ENCODE measurements at places on chromosomes 13 and 19. TPM values are rescaled to one million over a fixed set of nuclear protein-coding genes. Genes with fewer than 3 reads are reported as not detected.
A peak's percentile ranks its signal among the peaks of the same experiment; 100 is the strongest.

OR7D2 gene
- 0.17 TPM for total RNA-seq

GRCh38 chr19:35845215-35846037, 6.9 kb downstream of the NPHS1 start:
- peak; percentile 34 for ATAC-seq

GRCh38 chr13:76516013-76516412, 370.2 kb downstream of the KCTD12 start:
- ATAC-seq = no peak

GRCh38 chr13:105627270-105627669, 908.2 kb downstream of the EFNB2 start:
- ATAC-seq = no peak

DNA sequence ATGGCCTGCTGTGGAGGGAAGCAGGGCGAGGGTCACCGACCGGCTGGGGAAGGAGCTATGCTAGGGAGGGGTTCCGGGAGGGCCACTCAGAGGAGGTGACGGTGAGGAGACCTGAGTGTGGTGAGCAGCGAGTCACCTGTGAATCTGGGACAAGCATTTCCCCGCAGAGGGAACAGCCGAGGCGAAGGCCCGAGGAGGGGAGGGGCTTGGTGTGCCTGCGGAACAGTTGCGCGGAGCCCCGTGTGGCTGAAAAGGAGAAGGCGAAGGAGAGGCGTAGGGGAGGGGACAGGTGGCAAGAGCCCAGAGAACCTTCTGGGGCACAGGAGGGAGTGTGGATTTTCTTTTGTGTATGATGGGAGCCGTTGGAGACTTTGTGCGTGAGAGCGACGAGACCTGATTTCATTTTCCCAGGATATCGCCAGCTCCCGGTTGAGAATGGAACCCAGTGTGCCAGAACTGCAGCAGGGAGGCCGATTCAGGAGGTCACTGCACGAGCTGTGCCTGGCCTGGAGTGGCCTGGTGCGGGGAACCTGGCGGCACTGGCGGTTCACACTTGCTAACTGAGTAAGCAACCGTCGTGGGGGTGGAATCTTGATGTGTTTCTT, 117.7 kb upstream of the ZNF507 start:
- no peak for ATAC-seq

GRCh38 chr19:56383826-56384605, 9.3 kb downstream of the ZNF582 start:
- ATAC-seq = no peak

DNA sequence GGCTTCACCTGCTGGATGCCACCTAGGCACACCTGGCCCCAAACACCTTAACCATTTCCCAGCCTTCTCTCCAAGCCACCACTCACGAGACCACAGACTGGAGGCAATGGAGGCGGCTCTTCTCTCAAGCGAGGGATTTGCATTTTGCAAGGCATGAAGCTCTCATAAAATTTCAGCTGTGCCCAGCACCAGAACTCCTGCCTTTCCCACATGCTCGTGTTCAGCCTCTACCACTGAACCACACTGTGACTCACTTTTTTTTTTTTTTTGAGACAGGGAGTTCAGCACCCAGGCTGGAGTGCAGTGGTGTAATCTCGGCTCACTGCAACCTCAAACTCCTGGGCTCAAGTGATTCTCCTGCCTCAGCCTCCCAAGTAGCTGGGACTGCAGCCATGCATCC, 10.6 kb downstream of the NANOS3 start:
- no peak for ATAC-seq

DNA sequence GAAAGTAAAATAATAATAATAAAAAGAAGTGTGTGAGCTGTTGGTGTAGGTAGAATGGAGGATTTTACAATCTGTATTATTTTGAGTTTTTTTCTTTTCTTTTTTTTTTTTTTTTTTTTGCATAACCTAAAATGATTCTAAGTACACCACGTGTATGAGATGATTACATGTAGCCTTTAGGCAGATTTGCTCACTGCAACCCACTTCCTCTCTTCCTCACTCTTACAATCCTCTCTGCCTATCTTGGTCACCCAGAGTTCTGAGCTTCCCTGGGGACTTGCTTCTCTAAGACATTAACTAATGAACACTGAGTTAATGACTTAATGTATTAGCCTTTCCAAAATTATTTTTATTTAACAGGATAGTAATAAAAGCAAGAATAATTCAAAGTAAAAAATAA, 1169.6 kb downstream of the EFNB2 start:
- ATAC-seq = no peak

- no peak for ATAC-seq
Observed at GRCh38 chr19:51695088-51695487, 2.0 kb downstream of the SPACA6 start.

DNA sequence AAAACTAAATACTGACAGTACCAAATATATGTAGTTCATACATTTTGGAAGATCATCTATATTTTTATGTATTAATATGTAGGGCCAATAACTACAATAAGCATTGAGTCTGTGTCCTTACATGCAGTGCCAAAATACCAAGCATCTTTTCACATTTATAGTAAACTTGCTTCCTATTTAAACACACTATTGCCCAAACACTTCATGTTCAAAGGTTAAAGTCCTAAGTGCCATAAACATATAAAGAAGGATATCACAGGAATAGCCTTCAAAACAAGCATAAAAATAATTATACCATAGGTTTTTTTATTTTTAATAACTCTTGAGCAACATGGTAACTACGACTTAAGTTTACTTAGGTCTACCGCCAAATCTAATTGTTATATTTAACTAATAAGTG, 27.1 kb downstream of the EXOSC8 start:
- no peak for ATAC-seq

- peak; percentile 18 for ATAC-seq
Observed at GRCh38 chr13:40668335-40668734, 1.9 kb upstream of the FOXO1 start.

LRRC63 gene
- not detected for total RNA-seq

DNA sequence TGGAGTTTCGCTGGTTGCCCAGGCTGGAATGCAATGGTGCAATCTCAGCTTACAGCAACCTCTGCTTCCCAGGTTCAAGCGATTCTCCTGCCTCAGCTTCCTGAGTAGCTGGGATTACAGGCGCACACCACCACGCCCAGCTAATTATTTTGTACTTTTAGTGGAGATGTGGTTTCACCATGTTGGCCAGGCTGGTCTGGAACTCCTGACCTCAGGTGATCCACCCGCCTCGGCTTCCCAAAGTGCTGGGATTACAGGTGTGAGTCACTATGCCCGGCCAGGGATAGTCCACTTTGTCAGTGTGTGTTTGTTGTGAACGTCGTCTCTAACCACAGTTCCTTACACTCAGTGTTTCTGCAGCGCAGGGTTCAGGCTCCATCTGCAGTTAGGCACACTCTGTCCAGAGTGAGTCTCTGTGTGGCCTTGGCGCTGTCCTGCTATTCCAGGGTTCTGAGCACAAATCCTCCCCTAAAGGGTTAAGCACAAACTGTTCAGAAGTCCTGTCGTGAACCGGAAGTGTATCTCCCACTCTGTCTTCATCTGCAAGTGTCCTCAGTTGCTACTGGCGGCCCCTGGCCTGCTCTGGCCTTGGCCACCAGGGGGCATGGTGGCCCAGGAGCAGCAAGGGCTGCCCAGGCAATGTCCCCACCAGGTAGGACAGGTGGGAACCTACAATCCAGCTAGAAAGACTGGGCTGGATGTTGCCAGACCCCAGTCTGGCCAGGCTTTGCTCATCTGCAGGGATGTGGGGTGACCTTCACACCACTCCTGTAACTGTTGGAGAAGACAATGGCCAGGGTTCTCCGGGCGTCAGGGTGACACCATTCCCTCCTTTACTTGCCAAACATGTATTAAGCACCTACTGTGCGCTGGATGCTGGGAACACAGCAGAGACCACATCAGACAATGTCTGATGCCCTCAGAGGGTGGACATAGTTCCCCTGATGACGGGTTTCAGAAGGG, 38.8 kb upstream of the GATAD2A start:
- peak; percentile 81 for ATAC-seq

- ATAC-seq = no peak
Observed at GRCh38 chr13:31909864-31910551, 121.6 kb upstream of the FRY start.

RRAS gene
- 125 TPM for total RNA-seq

DNA sequence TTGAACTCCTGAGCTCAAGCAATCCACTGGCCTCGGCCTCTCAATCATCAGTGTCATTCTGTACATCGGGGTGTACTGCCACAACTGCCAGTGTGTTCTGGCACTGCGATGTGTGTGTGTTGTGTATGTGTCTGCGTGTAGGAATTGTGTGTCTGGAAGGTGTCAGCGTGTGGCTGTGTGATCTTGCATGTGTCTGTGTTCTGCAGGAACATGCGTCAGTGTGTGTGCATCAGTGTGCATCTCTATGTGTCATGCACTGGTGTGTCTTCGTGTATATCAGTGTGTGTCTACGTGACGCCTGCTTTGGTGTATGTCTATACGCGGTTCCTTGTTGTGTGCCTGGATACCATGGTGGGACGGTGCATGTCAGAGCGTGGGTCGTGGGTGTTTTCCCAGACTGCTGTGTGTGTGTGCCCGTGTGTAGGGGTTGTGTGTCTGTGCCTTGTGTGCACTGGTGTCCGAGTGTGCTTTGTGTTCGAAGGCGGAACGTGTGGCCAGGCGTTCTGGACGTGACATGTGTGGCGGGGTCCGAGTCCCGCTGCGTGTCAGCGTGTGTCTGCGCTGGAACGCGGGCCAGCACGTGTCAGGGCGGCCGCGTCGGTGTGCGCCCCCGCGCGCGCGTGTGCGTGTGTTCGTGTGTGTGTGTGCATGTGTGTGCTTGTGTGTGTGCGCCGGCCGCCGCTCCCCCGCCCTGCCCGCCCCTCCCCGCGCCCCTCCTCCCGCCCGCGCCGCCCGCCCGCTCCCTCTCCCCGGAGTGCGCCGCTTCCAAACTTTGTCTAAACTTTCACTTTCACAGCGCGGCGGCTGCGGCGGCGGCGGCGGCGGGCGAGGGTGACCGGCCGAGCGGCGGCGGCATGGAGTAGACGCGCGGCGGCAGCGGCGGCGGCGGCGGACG, at the start of gene NFIX:
Gene NFIX (plus strand): TSS at position 775 of the 895 bp plus-strand sequence. CDS start 363 bp downstream, outside the sequence.
- ATAC-seq = peak; percentile 69

GRCh38 chr13:33496336-33496735, 210.8 kb upstream of the STARD13 start:
- no peak for ATAC-seq

DNA sequence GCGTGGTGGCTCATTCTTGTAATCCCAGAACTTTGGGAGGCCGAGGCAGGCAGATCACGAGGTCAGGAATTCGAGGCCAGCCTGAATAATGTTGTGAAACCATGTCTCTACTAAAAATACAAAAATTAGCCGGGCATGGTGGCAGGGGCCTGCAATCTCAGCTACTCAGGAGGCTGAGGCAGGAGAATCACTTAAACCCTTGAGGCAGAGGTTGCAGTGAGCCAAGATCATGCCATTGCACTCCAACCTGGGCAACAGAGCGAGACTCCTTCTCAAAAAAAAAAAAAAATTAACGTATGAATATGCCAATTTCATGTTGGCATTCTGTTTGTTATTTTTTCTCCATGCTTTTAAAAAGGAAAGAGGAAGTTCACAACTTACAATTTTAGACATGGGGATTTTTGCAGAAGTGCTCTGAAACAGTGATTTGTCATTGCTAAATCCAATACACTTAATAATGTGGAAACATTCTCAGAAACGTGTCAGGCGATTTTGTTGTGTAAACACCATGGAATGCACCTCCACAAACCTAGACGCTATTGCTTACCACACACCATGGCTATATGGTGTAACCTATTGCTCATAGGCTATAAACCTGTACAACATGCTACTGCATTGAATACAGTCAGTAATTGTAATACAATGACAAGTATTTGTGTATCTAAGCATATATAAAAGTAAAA, 115.9 kb upstream of the PCDH20 start:
- no peak for ATAC-seq

- peak; percentile 80 for ATAC-seq
Observed at GRCh38 chr13:113448885-113449692, 4.2 kb downstream of the ADPRHL1 start.

GRCh38 chr13:21675095-21675991, 4.5 kb downstream of the FGF9 start:
- no peak for ATAC-seq

DNA sequence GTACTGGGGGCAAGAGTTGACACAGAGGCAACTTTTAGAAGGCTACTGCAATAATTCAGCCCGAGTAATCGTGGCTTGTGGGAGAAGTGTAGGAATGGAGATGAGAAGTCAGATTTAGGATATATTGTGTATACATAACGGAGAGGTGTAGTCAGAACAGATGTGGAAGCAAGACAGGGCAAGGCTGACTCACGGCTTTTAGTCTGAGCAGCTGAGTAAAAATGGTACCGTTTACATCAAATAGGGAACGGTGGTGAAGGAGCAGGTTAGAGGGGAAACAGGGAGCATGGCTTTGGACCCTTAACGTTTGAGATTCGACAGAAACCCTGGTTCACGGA, 796 bp upstream of the LSM14A start:
- no peak for ATAC-seq

DNA sequence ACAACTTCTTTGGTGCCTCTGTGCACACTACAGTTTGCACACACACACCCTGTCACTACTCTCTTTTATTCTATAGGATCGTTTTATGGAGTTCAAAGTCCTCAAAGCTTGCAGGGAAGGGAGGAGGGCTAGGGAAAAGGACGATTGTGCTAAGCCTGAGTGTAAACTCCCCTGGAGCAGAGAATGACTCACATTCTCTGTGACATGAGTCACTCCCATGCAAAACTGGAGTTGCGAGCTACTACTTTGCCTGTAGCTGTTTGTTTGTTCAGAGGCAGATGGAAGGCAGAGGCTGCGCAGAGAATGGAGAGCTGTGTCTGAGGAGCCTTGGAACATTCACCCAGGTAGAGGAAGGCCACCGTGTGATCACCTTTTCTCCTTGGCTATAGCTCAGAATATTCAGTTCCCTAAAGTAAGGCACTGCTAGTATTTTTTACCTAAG, 80.5 kb upstream of the MBNL2 start:
- peak; percentile 89 for ATAC-seq

GRCh38 chr13:74569251-74569650, 435.0 kb upstream of the KLF12 start:
- no peak for ATAC-seq

GRCh38 chr13:33235564-33235963, 50.0 kb downstream of the STARD13 start:
- ATAC-seq = no peak

GRCh38 chr13:21458451-21458812, 671 bp downstream of the ZDHHC20 start:
- ATAC-seq = no peak

TPTE2 gene
- total RNA-seq = not detected

DNA sequence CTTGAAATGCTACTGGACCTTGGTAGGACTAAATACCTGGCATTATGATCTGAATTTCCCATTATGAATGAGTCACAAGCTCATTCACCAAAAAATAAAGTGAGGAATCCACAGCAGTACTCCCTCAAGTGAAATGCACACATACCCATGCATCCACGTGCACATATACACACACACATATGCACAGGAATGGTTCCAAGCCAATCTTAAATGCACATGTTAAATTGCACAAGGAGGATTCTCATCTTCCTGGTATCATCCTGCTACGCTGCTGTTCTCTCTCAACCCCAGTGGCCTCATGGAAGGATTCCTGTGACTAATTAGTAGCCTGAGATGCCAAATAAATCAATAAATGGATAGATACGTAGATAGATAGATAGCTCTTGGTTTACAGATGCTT, 132.1 kb upstream of the KLF12 start:
- ATAC-seq = no peak

GRCh38 chr19:40221858-40222619, 3.9 kb upstream of the TTC9B start:
- ATAC-seq = peak; percentile 93

ZNF480 gene
- total RNA-seq = 10.7 TPM

SYT3 gene
- not detected for total RNA-seq
